ENCODE measurements at places on chromosomes 3 and 15.

GRCh38 chr3:158539414-158540014, 31.5 kb upstream of the MLF1 start:
- peak; percentile 58 for DNase-seq

DNA sequence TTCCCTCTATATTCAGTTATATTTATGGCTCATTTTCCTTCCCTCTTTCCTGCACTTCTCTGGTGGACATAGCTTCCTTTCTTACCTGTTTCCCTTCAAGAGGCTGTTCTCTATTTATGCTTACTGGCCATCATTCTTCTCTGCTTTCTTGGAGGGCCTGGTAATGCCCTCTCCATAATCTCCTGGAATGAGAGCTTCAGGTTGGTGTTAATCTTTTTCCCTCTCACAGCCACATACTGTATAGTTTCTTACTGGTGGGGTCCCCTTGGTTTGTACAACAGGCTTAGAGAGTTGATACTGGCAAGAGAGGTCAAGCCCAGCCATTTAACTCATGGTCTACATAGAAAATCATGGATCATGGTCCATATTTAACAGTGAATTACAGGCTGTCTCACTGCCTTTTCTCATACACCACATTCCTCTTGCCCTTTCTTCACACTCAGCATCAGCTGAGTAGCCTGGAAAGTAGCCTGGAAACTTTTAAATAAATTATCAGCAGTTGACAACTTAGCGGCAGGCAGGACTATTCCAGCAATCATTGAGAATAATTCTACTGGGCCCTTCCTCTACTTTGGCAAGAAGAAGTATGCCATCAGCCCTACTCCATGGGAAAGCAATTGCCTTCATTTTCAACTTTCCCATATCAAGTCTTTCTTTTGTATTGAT, 38.0 kb upstream of the DPH6 start:
- DNase-seq: no peak

DNA sequence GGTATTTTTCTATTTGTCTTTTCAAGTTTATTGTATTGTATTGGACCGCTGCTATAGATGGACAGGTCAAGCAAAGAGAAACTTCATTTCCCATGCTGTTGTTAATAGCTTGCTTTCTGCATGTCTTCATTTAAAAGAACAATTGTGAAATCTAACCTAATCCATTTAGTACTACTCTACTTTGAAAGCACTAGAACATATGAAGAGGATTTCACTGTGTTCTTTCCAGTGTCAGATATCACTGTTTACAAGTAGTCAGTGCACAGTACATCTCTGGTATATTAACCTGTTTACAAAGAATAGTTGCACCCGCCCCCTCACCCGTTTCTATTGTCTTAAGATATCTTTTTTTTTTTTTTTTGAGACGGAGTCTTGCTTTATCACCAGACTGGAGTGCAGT, 21.8 kb upstream of the EDEM1 start:
- DNase-seq: no peak

- no peak for DNase-seq
Measured at GRCh38 chr3:131775650-131776049, 259.2 kb downstream of the CPNE4 start.

- peak; percentile 16 for DNase-seq
Measured at GRCh38 chr15:63672369-63672768, 75.2 kb downstream of the FBXL22 start.

DNA sequence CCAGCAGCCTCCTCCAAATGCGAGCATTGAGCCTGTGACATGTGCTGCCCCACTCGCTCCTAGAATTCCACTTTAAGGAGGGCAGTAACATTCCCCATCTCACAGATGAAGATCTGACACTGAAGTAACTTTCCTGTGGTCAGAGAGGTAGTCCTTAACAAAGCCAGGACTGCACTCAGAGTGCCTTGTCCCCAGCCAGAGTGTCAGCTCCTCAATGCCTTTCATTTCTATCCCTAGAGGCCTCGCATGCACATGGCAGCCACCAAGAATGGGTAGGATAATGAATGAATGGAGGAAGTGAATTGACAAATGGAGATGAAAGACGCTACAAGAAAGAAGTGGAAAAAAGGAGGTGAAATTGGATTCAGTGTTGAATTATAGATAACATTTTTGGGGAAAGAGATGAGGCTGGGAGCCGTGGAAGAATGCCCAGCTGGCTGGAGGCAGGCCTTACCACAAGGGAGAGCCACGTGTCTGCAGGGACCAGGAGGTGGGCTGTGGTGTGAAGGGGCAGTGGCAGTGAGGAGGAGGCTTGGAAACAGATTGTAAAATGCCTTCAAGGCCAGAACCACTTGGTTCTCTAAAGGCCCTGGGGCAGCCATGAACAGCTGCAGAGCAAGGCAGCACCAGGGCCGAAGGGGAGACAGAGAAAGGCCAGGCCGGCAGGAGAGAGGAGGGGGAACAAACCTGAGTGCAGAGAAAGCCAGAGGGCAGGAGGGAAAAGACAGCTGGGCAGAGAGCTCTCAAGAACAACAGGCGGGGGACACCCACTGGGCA, 10.4 kb downstream of the CFAP92 start:
- no peak for DNase-seq

- DNase-seq: no peak
Measured at GRCh38 chr3:36480911-36481648, 100.8 kb downstream of the STAC start.

DNA sequence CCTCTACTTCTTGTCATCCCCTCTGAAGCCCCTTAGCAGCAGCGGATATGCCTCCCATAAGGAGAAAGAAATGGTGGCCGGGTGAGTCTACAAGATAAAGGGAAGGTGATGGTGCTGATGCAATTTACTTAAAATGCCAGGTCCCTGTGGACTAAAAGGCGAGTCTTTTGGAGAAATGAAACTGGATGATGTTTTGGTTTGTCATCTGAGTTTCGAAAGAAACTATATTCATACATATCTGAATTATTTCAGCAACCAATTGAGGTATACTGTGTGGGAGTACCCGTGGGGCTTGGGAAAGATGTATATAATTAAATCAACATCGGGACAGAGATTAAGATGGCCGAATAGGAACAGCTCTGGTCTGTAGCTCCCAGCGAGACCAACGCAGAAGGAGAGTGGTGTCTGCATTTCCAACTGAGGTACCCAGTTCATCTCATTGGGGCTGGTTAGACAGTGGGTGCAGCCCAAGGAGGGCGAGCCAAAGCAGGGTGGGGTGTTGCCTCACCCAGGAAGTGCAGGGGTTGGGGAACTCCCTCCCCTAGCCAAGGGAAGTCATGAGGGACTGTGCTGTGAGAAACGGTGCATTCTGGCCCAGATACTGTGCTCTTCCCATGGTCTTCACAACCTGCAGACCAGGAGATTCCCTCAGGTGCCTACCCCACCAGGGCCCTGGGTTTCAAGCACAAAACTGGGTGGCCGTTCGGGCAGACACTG, 210.6 kb upstream of the CHRM5 start:
- no peak for DNase-seq

GRCh38 chr15:78732634-78733033, 78.6 kb downstream of the ADAMTS7 start:
- DNase-seq: no peak

GRCh38 chr3:24043168-24043567, 98.1 kb downstream of the NR1D2 start:
- no peak for DNase-seq

GRCh38 chr15:26087395-26087794, 224.3 kb upstream of the ATP10A start:
- no peak for DNase-seq

DNA sequence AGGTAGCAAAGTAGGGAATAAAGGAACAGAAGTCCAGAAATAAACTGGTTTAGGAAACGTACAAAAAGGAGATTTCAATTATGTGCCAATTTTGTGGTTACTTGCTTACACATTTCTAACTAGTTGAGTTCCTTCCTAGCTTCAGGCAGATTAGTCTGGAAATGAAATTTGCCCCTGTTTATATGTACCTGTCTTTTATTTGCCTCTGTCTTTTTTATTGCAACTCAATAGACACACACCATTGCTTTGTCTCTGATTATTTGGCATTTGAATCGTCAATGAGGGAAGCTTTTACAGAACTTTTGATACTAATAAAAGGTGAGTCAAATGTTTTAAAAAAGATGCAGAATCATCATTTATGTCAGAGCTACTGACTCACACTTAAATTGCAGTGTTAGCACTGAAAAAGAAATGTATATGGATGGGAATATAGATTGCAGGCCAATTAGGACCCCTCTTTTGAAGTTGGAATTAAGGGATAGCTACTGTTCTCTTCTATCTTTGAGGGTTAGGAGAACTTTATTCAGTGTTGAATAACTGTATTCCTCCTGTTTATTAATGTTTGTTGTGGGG, 60.5 kb downstream of the TRAK1 start:
- no peak for DNase-seq

- peak; percentile 17 for DNase-seq
Measured at GRCh38 chr3:126026277-126026751, 57.3 kb downstream of the ROPN1B start.

- no peak for DNase-seq
Measured at GRCh38 chr15:68749793-68750192, 70.9 kb downstream of the ANP32A start.

- DNase-seq: no peak
Measured at GRCh38 chr3:133895208-133896001, at the start of gene RAB6B. Gene RAB6B, minus strand, starts transcription at chr3:133895882. Its CDS starts 416 bp downstream, at chr3:133895466.

DNA sequence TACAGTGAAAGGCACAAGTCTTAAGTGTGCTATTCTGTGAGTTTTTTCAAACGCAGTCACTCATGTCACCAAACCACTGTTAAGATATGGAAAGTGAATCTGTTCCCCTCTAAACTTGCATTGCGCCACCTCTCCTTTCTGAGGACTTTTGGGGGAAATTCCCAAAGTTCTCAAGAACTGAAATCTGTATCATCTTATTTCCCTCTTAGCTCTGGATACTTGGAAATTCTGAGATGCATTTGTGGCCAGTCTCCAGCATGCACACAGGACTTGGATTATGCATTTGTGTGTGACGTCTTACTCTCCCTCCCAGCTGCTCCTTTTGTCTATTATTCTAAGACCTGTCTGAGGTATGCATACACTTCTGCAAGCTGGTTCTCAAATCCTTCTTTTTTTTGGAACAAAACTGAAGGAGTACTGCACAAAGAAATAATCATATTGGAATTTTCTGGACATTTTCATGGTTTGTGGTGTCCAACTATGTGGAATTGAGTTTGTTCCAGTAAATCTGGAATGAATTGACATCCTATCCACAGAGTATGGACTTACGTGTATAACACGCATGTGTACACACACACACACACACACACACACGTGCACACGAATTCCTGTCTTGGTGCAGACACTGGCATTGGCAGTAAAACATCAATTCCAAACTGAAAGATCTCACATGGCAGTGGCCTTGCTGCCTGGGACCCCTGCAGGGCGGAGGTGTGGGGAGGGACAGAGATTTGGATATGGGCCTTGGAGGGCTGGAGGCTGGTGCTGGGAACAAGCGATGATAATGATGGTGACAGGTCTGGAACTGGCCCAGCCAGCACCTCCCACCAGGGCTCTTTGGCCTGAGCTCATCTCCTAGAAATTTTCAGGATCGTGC, 8.2 kb upstream of the LCTL start:
- DNase-seq: no peak

- DNase-seq: no peak
Measured at GRCh38 chr3:98612587-98612986, 19.2 kb upstream of the CPOX start.

GRCh38 chr3:42505128-42505848, 2.8 kb downstream of the VIPR1 start:
- DNase-seq: no peak

DNA sequence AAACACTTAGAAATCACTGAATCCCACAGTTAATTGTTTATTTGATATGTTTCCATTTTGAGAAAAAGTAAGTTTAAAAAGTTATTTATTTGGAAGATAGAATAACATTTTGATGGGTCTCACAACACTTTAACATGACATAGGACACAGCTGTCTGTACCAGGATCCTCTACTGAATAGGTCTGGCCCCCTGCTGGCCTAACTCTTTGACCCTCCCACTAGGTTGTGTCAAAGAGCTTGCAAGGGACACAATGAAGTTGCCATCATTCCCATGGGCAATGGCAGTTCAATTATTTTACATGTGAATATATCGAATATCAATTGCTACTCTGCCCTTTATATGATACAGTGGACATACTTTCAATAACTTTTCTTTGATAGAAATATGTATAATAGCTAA, 138.9 kb downstream of the EPHA3 start:
- DNase-seq: no peak

GRCh38 chr3:112802338-112802737, 44.3 kb downstream of the CD200R1L start:
- no peak for DNase-seq

DNA sequence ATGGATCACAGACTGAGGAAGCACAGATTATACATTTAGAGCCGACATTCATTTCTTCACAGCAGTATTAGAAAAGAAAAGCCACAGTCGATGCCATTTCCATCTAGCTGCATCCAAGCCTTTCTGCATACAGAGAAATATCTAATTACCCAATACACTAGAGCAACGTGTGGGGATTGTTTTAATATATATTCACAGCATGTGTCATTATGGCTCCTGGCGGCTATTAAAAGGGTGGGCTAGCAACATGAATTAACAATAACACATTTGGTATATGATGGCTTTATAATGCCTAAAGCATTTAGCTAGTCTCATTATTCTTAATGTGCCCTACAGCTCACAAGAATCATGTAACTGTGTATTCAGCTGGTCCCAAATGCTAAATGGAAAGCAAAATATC, 1030.5 kb downstream of the FHIT start:
- DNase-seq: no peak

- DNase-seq: peak; percentile 55
Measured at GRCh38 chr3:52216585-52217408, 8.6 kb downstream of the TLR9 start.

GRCh38 chr3:194243172-194243837, 107.4 kb downstream of the HES1 start:
- no peak for DNase-seq

Data from CD4-positive, alpha-beta T cell treated with Interleukin-17A for 1 hour (primary cell).